ENCODE measurements at places on chromosomes 1 and 21.
A peak's percentile ranks its signal among the peaks of the same experiment; 100 is the strongest.

DNA sequence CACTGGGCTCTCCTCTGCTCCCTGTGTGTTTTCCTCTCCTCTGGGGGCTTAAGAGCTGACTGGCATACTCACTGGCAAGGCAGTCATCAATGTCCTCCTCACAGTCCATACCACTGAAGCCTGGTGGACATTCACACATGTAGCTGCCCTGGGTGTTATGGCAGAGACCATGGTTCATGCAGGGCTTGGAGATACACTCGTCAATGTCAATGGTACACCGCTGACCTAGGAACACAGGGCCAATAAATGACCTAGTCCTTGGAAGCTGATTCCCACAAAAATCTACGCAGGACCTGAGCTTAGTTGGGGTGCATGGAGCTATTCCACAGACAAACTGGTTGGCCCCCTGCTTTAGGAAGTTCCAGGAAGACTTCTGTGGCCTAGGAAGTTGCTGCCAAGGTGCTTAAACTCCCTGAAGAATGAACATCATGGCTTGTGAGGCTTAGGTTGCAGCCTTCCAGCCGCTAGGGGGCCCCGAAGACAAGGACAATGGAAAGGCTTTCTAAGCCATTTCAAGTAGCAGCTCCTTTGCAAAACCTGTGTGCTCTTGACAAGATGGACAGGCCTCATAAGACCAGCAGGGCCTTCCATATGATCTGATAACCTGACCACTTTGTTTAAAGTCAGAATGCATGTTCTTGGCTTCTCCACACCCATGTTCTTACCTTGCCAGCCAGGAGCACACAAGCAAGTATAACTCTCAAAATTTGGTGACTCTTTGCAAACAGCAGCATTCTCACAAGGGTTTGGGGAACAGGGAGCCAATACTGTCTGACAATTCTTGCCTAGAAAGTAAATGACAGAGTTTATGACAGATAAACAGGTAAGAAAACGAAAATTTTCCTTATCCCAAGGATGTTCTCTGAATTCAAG is 52.3 kb upstream of the ADAM30 start:
- DNase-seq: peak; percentile 80

GRCh38 chr1:25492323-25492722 is 51.1 kb upstream of the LDLRAP1 start:
- DNase-seq: no peak

DNA sequence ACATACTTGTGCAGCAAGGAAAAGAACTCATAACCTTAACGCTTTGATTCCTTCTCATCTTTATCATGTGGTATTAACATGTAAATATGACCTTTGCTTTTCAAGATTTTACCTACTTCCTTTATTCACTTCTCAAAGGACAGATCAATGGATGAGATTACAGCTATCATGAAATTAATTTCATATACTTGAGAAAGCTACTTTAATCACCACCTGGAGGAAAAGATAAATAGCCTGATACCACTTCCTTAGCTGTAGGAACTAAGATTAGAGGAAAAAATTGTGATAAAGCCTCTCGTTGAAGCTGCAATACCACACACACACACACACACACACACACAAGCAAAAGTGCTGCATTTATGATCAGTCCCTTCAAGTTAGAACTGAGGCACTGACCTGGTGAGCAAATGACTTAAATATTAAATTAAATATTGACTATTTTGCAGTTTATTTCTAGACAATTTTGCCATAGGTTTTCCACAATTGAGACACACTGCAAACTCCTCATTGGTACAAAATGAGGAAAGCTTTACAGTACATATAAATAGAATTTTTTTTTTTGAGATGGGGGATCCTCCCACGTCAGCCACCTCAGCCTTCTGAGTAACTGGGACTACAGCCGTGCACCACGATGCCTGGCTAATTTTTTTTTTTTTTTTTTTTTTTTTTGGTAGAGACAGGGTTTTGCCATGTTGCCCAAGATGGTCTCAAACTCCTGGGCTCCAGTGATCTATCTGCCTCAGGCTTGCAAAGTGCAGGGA is 27.2 kb upstream of the DMRTB1 start:
- no peak for DNase-seq

- no peak for DNase-seq
Measured at GRCh38 chr1:151831605-151832004, at the start of gene RORC. TSS of gene RORC (minus strand) at chr1:151831802. CDS start at chr1:151831764, 38 bp downstream.

GRCh38 chr1:3821004-3821403 is 24.7 kb upstream of the LRRC47 start:
- DNase-seq: no peak
